ENCODE measurements at places on chromosomes 6 and 20.

- no peak for DNase-seq
Measured at GRCh38 chr6:11804701-11805100, 26.1 kb upstream of the ADTRP start.

GRCh38 chr20:49540687-49541435 is 27.1 kb downstream of the PTGIS start:
- DNase-seq, result no peak

DNA sequence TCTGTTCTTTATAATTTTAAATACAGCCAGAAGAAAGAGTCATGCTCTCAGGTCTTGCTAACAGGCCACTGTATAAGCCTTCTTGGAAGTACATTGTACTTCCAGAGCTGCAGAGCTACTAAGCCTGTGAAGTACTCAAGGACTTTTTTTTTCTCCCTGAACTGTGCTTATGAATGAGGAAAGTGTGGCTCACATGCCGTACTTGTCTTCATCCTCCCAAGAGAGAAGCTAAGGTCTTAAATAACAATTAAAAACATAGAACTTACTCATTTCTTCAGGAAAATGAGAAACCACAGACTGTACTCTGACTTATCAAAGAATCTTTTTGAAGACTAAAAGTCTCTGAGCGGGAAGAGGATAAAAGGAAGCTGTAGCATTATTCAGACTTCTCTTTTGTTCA is 218.3 kb downstream of the HTR1B start:
- DNase-seq, result no peak

- no peak for DNase-seq
Measured at GRCh38 chr6:89736893-89737292, 82.7 kb downstream of the MDN1 start.

- DNase-seq, result no peak
Measured at GRCh38 chr6:5179917-5180316, 80.8 kb downstream of the LYRM4 start.

DNA sequence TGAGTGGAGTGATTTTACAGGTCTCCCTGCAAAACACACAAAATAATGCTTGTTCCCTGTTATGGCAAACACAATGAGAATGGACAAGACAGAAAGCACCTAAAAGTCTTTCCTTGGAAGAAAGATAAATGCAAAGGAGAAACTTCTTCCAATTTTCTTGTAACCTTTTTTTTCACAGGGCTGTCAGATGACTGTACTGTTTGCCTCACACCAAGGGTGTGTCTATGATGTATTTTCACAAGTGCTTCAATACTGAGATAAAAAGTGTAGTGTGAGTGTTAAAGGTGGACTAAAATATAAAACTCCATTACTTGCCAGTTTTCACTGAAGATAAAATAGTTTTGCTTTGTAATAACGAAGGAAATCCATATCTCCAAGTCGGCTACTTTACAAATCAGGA is 194.5 kb downstream of the CENPW start:
- DNase-seq, result no peak

DNA sequence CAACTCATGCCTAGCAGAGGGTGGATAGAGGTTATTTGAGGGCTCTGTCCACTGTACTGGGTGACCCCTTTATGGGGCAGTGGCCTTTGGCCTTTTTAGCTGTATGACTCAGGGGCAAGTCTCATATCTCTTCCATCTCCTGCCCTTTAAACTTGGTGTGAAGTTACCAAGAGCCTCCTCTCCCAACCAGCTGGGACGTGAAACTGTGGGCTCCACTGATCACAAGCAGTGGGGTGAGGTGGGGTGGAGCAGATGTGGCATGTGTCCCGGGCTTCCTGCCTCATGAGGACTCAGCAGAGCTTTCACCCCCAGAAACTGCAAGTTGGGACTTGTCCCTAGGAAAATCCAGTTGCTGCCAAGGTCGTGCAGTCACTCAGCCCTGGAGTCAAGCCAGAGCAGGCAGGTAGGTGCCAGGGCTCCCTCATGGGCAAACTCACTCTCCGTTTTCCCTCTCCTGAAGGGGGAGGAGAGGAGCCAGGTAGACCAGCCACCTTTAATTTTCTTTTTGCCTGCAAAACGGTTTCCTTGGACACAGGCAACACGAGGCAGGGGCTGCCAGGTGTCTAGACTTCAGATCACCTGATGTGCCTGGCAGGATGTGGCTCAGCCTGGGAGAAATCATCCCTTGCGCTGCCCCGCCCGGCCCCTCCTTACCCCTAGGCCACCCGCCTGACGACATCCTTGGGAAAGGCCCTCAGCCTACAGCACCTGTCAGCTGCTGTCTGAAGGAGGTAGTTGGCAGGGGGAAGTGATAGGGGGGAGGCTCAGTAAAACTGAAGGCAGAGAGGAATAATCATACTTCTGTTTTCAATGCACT is 4.0 kb downstream of the CDKN1A start:
- no peak for DNase-seq

DNA sequence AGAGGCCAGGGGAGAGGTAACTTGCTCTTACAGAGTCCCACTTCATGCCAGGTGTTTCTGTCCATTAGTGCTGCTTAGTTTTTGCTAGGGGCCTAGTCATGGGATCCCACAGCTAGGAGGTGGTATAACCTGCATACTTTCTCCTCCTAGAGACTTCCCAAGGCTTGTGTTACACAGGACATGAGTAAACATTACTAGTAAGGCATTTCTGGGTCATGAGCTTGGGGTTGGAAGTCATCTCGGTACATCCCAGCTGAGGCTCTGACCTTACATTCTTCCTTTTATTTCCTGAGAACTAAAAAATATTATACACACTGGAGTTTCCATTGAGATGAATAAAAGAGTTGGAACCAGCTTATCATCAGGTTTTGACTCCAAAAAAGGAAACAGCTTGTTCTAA is 20.9 kb upstream of the PNPLA1 start:
- DNase-seq, result no peak
